ENCODE measurements at places on chromosomes 11 and 22.
A peak's percentile ranks its signal among the peaks of the same experiment; 100 is the strongest.

- no peak for DNase-seq
Observed at GRCh38 chr22:37304595-37305343, 22.5 kb downstream of the CYTH4 start.

GRCh38 chr22:33866511-33866910 lies 53.8 kb downstream of the LARGE1 start:
- no peak for DNase-seq

GRCh38 chr22:39675947-39676346 lies 105.4 kb downstream of the CACNA1I start:
- no peak for DNase-seq

DNA sequence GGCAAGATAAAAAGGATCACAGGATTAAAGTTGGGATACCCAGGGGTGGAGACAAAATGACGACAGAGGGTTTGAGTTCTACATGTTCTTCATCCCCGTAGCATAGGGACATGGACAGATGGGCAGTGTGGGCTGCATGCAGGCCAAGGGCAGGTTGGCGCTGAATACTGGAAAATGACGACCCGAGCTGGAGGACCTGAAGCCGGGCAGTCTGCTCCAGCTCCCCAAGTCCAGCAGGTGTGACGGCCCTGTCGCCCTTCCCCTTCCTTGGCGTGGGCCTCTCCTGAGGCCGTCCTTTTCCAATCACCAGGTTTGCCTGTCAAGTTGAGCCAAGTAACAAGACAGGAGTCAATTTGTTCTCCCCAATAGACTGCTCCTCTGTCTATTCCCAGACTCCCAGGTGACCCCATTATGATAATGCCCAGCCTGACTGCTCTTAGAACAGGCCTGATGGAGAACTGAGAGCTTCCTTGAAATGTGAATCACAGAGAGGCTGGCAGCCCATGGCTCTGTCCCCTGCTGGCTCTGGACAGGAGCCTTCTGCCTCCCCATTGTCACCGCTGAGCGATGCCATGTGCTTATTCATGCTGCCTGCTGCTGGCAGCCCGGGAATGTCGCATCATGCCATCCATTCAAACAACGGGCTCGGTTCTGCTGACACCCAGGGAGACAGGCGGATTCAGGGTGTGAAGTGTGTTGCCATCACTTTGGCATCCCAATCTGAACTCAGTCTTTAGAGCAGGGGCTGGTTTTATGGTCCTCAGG lies 392.1 kb downstream of the NTM start:
- DNase-seq: no peak

DNA sequence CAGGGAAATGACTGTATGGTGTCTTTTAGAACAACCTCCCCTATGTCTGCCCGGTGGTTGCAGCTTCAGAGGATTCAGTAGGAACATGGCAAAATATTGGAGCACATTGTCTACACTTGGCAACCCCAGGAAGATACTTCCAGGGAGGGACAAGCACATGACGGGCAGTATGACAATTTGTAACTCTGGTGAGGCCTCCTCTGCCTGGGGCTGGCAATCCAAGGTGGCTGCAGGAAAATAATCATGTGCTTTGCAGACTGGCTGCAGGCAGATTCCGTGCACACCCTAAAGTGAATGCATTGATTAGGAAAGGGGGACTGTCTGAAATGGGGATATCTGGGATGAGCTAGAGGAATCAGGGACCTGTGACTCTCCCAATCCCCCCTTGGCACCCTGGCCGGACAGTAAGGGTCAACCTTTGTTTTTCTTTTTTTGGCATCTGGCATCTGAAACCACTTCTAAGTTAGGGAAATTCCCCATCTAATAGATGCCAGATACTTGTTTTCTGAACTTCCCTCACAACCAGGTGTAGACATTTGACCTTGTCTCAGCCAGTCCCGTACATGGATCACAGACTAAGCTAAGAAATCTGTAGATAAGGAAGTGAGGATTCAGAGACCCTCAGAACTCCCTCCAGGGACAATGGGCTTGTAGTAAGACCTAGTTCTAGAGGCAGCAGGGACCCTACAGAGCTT lies 10.5 kb upstream of the PHOX2A start:
- DNase-seq: no peak

DNA sequence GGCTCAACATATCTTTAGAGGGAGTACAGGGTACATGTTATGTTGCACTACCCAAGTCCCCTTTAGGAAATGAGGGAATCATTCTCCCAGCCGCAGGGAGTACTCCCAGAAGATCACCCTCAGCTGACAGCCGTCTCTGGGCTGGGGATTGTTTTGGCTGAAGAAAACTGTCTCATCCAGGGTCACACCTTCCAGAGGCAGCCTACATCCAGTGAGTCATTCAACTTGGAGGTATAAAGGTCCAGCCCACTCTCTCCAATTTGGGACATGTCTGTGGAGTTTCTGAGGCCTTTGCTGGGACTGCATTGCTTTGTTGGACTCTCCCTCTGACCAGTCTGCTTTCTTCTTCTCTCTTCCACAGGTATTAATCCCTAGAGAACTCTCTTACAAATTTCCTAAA lies 42.1 kb downstream of the RASSF10 start:
- peak; percentile 16 for DNase-seq

DNA sequence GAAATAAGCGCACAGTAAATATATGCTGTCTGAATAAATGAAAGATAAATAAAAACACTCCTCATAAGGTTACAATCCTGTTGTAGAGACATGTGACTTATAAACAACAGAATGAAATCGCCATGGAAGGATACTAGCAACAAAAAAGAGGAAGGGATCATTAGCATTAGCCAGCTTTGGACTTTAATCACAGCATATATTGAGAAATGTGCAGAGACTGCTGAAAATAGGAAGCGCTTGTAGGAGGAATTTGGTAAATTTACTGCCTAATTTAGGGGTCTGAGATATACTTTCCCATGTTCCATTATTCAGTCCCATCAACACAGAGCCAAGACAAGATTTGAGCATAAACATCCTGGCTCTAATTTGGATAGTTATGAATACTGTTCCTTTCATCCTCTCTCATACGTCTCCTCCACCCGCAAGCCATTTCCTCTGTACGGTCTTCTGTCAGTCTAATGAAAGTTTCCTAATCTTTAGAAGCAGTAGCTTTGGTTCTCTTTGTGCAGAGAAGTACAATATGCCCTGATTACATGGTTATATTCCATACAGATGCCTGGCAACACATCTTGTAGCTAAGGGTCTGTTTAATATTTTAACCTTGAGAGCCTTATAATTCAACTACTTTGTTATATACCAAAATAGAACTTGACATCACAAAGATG lies 37.1 kb upstream of the AKIP1 start:
- DNase-seq: no peak

GRCh38 chr11:13338019-13338426 lies 60.4 kb downstream of the BMAL1 start:
- peak; percentile 63 for DNase-seq

- peak; percentile 72 for DNase-seq
Observed at GRCh38 chr22:24146194-24146616, 35.1 kb upstream of the SUSD2 start.

GRCh38 chr22:29625090-29625825 lies 21.8 kb downstream of the NF2 start:
- DNase-seq: peak; percentile 64

GRCh38 chr11:69657456-69657910 lies 16.5 kb downstream of the CCND1 start:
- DNase-seq: no peak

GRCh38 chr11:70472240-70472639 lies 73.9 kb downstream of the CTTN start:
- DNase-seq: no peak

DNA sequence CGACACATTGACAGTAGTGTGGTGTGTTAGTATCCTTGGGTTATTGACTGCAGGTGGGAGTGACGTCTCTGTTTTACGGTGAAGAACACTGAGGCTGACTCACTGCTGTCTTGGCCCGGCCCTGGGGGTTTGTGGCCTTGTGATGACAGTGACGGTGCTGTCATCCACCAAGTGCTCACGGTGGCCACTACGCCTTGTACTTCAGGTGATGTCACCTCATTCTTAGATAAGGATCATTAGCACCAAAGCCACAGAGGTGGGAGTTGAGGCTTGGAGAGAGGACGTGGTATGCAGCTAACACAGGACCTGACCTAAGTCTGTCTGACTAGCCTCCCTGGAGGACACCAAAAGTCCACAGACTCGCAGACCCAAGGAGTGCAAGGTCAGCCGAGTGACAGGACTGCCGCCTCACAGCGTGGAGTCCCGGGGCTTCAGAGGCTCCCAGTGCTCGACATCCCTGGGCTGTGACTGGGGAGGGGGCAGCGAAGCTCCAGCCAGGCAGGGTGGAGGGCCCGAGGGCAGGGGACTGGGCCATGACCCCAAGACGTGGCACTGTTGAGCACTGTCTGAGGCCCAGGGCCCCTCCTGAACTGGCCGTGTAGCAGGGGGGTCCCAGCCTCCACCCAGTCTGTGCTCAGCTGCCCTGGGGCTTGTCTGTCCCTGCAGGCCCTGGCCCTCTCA lies 56.5 kb downstream of the NAT10 start:
- DNase-seq: no peak

DNA sequence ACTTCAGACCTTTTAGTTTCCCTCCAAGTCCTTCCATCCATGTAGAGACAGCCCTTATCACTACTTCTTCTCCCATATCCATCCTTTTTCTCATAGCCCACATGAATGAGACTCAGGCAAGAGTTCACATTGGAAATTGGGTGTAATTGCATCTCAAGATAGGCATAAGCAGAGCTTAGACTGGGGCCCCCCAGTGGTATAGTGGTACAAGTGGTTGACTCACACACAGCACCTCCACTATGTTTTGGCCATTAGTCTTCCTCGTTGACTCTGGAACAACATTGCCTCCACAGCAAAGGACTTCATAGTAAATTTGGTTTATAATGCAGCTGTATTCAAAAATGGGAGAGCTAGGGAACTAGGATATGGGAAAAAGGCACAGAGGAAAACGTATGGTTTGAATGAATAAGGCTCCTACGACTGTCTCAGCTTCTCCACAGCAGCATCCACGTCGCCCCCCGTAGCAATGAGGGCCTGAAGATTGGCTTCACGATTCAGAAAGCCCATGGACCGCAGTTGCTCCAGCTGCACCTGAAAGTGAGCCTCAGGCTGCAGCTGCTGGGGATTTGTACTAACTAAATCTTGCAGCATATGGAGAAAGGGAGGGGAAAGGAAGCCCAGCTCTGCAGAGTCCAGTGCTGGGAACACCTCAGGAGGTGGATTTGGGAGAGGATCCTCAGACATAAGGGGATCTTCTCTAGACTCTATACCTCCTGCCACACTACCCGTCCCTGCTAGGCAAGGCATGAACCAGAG lies 2.4 kb downstream of the UBQLN3 start:
- DNase-seq: no peak

DNA sequence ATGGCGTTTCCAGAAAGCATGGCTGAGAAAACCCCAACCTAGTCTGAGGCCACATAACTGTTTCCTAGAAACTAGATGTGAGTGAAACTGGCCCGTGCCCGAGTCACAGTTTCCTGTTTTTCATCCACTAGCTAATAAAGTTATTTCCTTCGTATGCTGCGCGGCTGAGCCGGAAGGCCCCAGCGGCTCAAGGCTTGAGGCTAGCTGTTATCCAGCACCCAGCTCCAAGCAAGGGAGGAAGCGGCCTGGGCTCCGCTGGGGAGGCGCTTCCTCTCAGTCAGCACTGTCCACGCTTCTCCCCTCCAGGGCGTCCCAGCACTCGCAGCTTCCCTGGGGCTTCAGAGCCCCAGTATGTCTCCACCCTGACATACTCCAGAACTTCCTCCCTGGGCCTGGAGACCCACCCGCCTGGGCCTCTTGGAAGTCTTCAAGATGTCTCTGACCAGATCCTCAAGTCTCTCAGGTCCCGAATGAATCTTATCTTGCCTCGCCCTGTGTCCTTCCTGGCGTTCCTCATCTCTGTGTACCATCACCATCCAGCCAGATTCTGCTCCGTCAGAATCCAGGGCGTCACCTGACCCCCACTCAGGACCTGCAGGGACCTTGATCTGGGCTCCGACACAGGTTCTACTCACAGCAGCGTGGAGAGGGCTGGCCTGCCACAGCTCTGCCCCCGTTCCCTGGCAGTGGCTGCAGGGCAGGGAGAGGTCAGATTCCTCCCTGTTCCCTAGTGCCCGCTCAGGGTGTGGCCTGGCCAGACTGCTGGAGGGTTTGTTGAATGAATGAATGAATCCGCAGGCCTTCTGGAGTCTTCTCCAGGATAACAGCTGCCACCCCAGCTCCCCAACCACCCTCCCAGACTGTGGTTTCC lies 81.9 kb downstream of the LRRC32 start:
- DNase-seq: no peak

DNA sequence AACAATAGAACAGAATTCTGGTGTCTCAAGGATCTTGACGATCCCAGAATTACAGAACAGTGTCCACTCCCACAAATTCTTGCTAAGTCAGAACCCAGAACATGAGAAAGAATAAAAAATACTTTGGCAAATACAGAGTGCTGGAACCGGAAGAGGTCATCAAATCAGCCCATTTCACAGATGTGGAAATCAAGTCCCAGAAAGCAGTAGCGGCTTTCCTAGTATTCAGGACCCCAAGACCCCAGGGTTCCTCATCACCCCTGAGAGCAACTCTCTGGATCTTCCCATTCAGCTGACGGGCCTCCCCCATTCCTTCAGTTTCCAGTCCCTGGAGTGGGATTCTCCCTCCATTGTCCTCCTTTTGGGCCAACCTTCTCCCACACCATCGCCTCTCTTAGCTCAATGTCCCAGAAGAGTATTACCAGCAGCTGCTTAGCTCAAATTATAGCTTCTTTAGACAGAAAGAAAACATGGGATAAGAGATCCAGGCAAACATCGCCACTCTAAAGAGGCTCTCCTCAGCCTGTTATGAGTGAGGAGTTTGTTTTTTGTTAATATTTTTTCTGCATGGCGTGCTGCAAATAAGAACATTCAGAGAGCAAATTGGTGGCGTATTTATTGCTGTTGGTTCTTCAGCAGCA lies 268.3 kb downstream of the MN1 start:
- DNase-seq: no peak

DNA sequence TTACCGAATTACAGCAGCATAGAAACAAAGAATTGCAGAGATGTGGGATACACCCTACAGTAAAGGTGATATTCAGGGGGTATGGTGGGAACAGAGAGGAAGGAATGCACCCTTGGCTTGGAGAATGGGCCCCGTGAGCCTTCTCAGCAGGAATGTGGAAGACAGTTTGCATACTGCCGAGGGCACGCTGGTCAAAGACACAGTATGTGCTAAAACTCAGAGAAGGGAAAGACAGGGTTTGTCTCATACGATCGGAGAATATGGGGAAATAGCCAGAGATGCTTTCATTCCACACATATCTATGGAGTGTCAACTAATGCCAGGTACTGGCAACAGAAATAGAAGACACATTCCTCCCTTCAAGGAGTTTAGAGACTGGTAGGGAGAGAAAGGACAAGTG lies 36.9 kb downstream of the UBASH3B start:
- no peak for DNase-seq

GRCh38 chr11:111300569-111300968 lies 2.2 kb downstream of the POU2AF3 start:
- DNase-seq: no peak

GRCh38 chr11:77762426-77762825 lies 58.1 kb downstream of the RSF1 start:
- no peak for DNase-seq

All from GM03348 (cell line).